ENCODE measurements at places on chromosomes 1 and 21. TPM values are rescaled to one million over a fixed set of nuclear protein-coding genes. Genes with fewer than 3 reads are reported as not detected.

The CYP4X1 gene
- total RNA-seq, result not detected

The LRRN2 gene
- 0.10 TPM for total RNA-seq

GRCh38 chr1:30377230-30378002, 346.0 kb downstream of the MATN1 start:
- DNase-seq, result no peak
- no peak overlapping the region for H3K4me3 ChIP-seq
- H3K36me3 ChIP-seq, result no peaks in the 10 kb centered on the region

GRCh38 chr1:87141556-87141955, 187.1 kb upstream of the LMO4 start:
- no peak overlapping the region for H3K4me3 ChIP-seq
- no peaks in the 10 kb centered on the region for H3K4me1 ChIP-seq
- H3K27ac ChIP-seq, result no peak overlapping the region
- no peak for DNase-seq

- peaks cover 25% of the 10 kb centered on the region for H3K4me1 ChIP-seq
- DNase-seq, result peak; percentile 57
- peak overlapping the region; percentile 65 for H3K4me3 ChIP-seq
- peaks cover 2% of the 10 kb centered on the region for H3K27me3 ChIP-seq
- H3K36me3 ChIP-seq, result peaks cover 22% of the 10 kb centered on the region
Measured at GRCh38 chr1:181062836-181063428, 25.6 kb upstream of the IER5 start.

DNA sequence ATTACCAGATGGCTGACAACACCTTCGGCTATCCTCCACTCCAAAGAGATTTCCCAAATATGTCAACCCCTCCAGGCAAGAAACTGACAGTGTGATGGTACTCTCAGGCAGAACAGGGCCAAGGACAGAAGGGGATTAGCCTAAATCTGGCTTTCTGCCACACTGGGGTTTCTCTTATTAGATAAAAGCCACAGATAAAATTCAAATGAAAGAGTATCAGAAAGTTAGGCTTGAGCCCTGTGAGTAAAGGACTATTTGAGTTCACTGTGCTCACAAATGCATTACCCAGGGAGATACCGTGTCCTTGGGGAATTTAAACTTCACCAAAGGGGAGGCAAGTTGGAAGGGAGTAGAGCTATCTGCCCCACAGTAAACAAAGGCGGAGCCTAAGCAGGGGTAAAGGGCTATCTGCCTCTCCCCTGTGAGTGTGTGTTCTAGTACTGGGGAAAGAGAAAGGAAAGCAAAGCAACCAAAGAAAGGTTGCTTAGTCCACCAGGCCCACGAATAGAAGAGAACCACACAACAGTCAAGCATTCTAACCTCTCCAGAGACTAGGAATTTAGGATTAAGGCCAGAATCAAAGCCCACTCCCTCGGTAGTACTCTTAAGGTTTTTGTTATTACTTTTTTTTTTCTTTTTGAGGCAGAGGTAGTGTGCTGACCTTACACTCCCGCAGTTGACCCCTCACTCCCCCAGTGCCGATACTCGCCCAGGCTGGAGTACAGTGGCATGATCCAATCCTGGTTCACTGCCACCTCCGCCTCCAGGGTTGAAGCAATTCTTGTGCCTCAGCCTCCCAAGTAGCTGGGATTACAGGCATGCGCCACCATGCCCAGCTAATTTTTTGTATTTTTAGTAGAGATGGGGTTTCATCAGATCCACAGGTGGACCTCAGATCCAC, 12.7 kb downstream of the TPM3 start:
- peak overlapping the region; percentile 80 for H3K27ac ChIP-seq
- H3K27me3 ChIP-seq, result no peaks in the 10 kb centered on the region
- DNase-seq, result no peak
- peak overlapping the region; percentile 99 for H3K4me3 ChIP-seq

GRCh38 chr1:202645097-202645476, 65.2 kb downstream of the SYT2 start:
- no peaks in the 10 kb centered on the region for H3K36me3 ChIP-seq
- no peak for DNase-seq
- H3K4me1 ChIP-seq, result peaks cover 13% of the 10 kb centered on the region
- H3K4me3 ChIP-seq, result no peak overlapping the region
- no peak overlapping the region for H3K27ac ChIP-seq
- peaks cover 74% of the 10 kb centered on the region for H3K27me3 ChIP-seq

The LZIC gene
- total RNA-seq, result 25.2 TPM

DNA sequence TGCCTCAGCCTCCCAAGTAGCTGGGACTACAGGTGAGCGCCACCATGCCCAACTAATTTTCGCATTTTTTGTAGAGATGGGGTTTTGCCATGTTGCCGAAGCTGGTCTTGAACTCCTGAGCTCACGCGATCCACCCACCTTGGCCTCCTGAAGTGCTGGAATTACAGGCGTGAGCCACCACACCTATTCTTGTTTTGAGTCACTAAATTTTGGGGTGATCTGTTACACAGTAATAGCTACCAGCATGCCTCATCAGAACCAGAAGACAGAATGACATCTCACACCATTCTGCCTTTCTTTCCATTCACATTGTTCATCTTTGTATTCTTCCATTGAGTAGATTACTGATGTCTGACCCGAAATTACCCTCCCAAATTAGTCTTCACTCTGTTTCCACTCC, 9.1 kb downstream of the RHBDL2 start:
- DNase-seq, result no peak
- H3K36me3 ChIP-seq, result no peaks in the 10 kb centered on the region
- H3K27ac ChIP-seq, result no peak overlapping the region
- H3K4me1 ChIP-seq, result peaks cover 18% of the 10 kb centered on the region
- peaks cover 2% of the 10 kb centered on the region for H3K27me3 ChIP-seq
